ENCODE measurements at places on chromosomes 3 and 15.
A peak's percentile ranks its signal among the peaks of the same experiment; 100 is the strongest.

GRCh38 chr3:53890726-53891475 is 758 bp downstream of the SELENOK start:
- no peak for DNase-seq

- no peak for DNase-seq
Measured at GRCh38 chr15:75672646-75673425, 25.1 kb downstream of the SNX33 start.

- DNase-seq: no peak
Measured at GRCh38 chr15:98968576-98968975, 39.0 kb downstream of the PGPEP1L start.

- DNase-seq: no peak
Measured at GRCh38 chr15:38842226-38842625, 277.6 kb upstream of the RASGRP1 start.

DNA sequence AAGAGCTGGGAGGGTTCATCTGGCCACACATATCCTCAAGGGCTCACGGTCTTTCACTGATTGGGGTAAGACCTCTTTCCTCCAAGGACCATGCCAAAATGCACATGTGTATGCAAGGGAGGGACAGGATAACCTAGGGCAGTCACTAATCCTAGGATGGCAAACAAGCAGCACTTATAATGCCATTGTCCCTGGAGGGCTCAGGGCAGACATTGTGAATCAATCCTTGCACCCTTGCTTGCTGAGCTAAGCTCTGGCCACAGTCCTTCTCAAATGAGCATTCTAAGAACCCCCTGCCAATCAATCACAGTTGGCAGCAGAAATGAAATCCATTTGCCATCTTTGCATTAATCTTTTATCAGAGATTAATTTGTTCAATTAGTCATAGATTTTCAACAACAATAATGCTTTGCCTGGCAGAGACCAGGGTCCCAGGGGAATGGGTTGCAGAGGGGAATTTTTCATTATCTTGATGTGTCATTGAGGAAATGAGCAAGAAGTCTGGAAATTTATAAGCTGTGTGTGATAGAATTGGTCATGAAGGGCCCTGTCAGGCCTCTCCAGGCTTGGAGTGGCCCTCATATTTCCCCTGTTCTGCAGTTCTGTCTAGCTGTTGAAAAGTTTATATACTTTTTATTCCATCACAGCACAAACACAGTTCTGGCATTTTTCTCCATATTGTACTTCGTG is 57.2 kb upstream of the KY start:
- no peak for DNase-seq

DNA sequence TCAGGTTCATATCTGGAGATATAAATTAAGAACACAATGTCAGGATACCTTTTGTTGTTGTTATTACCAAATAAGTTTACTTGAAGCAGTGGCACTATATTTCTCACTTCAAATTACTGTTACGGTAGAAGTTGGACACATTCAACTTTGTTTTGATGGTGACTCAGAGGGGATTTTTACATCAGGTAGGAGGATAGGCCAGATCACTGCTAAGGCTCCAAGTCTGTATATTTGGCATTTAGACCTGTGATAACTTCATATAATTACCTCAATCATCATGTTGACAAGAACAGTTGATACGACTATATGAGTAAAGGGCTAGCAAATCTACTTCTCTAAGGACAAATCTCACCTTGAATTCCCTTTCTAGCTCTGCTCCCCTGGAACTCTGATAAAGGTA is 15.6 kb downstream of the LZTFL1 start:
- DNase-seq: no peak

GRCh38 chr3:118932822-118933558 is 101.7 kb downstream of the IGSF11 start:
- no peak for DNase-seq

- DNase-seq: no peak
Measured at GRCh38 chr3:12180631-12181030, 21.9 kb upstream of the TIMP4 start.

GRCh38 chr3:71551311-71551919 is 32.1 kb downstream of the FOXP1 start:
- DNase-seq: no peak

GRCh38 chr3:158906749-158907148 is 104.9 kb downstream of the MFSD1 start:
- DNase-seq: no peak

- DNase-seq: no peak
Measured at GRCh38 chr15:95842576-95842975, 487.9 kb upstream of the NR2F2 start.

- DNase-seq: no peak
Measured at GRCh38 chr15:67085237-67085817, 19.9 kb downstream of the SMAD3 start.

GRCh38 chr3:79159736-79160135 is 608.1 kb downstream of the ROBO1 start:
- no peak for DNase-seq

GRCh38 chr15:64151727-64152506 is at the start of gene SNX22:
Gene SNX22, plus strand, starts transcription at chr15:64151731. Its CDS starts 45 bp downstream, at chr15:64151776.
- peak; percentile 24 for DNase-seq

- no peak for DNase-seq
Measured at GRCh38 chr3:157354254-157354653, 82.4 kb upstream of the PTX3 start.

DNA sequence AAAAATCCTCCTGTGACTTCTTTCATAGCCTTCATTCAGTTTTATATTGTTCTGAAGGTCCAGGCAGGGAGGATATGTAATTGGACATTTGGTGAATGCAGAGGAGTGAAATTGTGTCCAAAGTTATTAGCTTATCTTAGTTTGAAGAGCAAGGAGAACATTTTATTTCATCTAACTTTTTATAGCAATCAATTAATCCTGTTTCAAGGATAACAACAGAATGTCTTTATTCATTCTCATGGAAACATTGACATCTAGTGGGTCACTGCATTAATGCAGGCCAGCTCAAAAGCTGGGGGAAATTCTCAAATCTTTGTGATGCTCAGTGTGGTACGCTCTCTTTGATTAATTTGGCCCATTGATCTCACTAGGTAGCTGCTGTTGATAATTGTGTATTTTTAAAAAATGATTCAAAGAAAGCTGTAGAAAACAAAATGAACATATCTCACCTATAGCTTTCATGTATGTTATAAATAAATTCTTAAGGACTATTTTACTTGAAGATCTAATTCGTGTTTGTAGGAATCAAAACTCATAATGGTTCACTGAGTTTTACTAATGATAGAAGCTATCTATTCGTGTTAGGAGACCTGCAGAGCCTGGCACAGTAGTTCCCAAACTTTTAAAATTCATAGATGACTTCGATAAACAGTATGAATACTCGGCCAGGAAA is 150.8 kb upstream of the KCNMB2 start:
- DNase-seq: no peak

DNA sequence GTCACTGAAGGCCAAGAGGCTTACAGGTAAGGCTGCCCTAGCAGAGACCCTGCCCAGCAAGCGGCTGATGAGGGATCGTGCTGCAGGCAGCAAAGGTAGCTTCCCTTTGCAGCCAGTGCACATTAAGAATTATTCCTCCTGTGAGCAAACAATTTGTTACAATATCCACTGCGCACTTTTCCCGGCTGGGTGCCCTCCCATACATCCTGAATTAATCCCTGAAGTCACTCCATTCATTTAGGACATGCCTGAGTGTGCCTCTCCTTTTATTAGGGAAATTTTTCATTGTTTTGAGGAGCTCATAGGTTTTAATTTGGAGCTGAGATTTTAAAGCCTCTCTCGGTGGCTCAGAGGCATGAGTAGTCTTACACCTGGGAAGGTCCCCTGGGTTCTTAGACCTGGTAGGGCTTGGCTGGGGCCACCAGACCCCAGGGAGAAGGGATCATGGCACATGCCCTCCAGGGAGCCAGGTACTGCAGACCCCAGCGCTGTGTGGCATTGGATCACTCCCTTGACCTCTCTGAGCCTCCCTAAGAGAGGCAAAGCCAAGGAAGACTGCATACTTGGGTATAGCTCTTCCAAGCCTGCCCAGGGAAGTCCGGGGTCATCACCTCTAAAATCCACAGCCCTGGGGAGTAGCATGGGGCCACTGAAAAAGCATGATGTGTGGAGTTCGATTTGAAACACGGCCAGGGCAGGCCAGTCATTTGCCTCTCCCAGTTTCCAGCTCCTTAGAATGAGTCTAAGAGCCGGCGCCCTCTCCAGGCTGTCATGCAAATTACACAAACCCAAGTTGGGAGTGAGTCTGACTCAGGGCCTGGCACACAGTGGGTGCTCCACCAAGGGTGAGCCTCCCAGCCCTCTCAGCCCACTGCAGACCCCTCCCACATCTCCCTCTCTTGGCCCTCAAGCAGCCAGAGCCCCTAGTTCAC is 151.9 kb upstream of the LINGO1 start:
- DNase-seq: peak; percentile 34

GRCh38 chr3:136860541-136860940 is 1.5 kb upstream of the NCK1 start:
- DNase-seq: no peak

- DNase-seq: no peak
Measured at GRCh38 chr15:54687628-54688027, 509.1 kb downstream of the RSL24D1 start.

- no peak for DNase-seq
Measured at GRCh38 chr3:113514265-113514769, 639 bp downstream of the SPICE1 start.

Data from GM19239 (cell line).